Activated naive CD4-positive, alpha-beta T cell treated with anti-CD3 and anti-CD28 coated beads, Interleukin-2, amount 50 U/mL, for 72 hours (primary cell): ENCODE measurements at places on chromosomes 4 and X. TPM values are rescaled to one million over a fixed set of nuclear protein-coding genes. Genes with fewer than 3 reads are reported as not detected.

- DNase-seq, result no peak
Observed at GRCh38 chrX:101071582-101071981, 7.1 kb upstream of the TMEM35A start.

Gene MSANTD1
- total RNA-seq, result 1.6 TPM

DNA sequence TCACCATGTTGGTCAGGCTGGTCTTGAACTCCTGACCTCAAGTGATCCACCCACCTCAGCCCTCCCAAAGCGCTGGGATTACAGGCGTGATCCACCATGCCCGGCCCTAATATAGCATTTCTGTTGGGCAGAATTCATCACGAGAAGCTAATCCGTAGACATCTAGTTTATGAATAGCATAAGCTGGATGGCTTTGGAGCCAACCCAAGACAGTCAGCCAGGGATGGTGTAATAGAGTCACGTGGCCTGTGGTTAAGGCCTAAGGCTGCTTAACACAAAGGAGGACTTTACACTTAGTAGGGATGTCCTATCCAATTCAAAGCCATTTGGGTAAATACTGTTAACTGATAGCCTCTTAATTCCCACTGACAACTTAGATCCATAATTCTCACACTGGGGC, 173.6 kb downstream of the RAP1GDS1 start:
- no peak for DNase-seq

DNA sequence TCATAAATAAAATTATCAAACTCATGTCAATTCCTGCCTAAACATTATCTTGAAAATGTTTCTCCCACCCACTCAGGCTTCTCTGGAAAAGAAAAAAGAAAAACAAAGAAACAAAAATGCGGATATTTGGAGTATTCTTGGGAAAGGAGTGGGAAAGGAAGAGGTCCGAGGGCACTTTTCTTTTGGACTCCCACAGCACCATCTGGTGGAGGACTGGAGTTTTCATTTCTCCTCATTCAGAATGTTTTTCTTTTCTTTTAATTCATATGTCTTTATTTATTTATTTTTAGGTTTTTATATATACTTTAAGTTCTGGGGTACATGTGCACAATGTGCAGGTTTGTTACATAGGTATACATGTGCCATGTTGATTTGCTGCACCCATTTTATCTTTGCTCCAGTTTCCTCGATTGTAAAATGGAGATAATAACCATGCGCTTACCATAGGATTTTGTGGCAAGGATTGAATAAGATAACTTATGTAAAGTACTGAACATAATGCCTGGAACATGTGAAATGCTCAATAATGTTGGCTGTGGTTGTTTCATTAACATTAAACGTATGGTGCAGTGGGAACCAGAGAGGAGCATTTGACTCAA, 8.0 kb upstream of the KCNE5 start:
- DNase-seq, result no peak

DNA sequence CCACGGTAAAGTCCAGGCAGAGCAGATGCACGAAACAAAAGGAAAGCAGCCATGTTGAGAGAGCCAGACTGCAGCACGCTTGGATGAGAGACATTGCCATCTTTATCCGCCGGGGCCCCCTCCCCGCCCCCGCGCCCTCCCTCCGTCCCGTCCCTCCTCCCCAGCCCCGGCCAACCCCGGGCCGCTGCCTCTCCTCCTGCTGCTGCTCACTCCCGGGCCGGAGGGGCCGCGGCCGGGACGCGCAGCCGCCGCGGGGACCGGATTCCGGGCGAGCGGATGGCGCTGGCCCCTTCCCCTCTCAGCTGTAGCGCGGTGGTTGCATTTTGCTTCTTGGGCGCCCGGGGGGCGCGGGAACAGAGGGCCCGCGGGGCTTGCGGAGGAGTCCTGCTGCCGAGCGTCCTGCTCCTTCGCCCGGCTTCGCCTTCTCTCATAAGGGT, 542 bp downstream of the RNF150 start:
- DNase-seq, result no peak

- DNase-seq, result no peak
Observed at GRCh38 chrX:1112321-1112720, 100.1 kb downstream of the CRLF2 start.

DNA sequence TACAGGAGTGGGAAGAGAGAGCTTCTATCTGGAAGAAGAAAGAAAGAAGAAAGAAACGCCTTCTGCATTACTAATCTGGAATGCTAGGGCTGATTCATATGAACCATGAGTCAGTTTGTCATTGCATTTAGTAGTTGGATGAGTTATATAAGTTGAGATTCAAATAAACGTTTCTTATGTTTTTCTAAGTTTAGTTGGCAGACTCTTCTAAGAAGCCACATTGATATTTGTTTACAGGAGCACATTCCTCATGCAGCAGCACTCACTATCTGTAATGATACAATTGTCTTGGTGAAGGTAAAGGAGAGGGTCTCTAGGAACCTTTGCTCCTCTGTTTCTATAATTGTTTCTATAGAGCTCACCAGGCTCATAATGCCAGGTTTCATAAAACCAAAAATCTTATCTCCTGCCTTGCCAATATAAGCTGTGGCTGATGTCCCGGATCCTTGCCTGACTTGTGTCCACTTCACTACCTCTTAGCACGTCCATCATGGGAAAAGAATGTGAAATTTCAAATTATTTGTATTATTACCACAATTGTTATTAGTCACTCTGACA, 39.5 kb downstream of the HOPX start:
- no peak for DNase-seq

GRCh38 chrX:150365051-150365989, 2.2 kb downstream of the MAMLD1 start:
- no peak for DNase-seq

GRCh38 chr4:83631066-83631465, 95.2 kb downstream of the GPAT3 start:
- no peak for DNase-seq

GRCh38 chrX:30680618-30681017, 27.4 kb downstream of the GK start:
- no peak for DNase-seq

DNA sequence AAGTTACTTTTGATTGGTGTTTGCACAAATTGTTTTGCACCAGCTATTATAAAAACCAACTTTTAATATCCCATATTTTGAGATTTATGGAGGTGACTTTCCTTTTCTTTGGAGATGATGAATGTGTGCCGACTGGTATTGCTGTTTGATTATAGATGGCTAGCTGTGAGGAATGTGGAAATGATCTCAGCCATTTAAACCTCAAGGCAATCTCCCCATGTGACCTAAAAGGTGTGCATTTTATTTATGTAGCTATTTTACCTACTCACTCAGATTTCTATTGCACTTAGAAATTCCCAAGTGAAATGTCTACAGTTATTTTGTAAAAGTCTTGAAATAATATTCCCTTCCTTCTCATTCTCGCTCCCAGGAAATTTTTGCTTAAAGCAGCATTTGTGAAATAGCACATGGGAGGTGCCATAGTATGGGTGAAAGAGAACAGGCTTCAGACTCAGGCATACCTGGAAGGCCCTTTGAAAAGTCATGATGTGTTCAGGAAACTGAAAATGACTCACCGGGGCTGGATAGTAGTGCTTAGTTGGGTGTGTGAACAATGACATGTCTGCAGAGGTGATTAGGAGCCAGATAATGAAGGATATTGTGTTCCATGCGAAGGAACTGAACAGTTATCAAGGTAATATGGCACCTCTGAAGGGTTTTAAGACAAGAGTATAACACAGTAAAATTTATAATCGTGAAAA, 247.6 kb downstream of the CBLL2 start:
- DNase-seq, result no peak

Gene PAGE2B
- total RNA-seq, result 1.3 TPM

DNA sequence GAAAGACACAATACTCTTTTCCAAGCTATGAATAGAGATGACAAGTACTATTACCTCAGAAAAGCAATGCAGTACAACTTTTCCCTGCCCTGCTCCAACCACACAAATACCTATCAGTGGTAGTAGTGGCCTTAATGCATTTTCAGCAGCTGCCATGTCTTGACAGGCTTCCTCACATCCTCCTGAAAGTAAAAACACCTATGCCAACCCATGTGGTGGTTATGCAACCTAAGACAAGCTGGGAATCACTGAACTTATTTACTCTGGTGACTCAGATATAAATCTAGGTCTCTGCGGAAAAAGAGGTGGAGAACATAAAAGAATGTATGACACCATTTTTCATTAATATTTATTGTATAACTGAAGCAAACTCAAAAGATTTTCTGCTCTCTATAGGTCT, 14.5 kb downstream of the WDFY3 start:
- no peak for DNase-seq

GRCh38 chr4:32192991-32193390, 1472.8 kb downstream of the PCDH7 start:
- no peak for DNase-seq

Gene DGAT2L6
- not detected for total RNA-seq

GRCh38 chr4:6804082-6804752, 21.7 kb downstream of the KIAA0232 start:
- DNase-seq, result no peak

Gene SLIT2
- total RNA-seq, result not detected

Gene ADH7
- not detected for total RNA-seq

- no peak for DNase-seq
Observed at GRCh38 chr4:173735049-173735448, 205.0 kb upstream of the HAND2 start.

Gene EREG
- 0.07 TPM for total RNA-seq

DNA sequence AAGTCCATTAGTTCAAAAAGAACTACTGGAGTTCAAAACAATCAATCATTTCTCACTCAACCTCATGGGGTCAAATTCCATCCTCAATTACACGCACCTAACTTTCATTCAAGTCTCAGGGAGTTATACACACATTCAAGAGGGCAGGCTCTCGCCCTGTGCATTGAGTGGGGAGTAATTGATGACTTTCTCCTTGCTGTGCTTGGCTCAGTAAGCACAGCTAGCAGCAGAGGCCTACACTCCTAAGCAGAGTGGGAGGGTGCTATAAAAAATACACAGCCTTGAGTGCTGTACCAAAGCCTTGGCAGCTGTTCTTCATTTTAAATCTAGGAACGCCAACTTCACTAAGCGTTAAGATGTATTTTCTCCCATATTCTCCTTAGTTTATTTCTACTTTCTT, 958.3 kb upstream of the ADGRL3 start:
- no peak for DNase-seq

GRCh38 chrX:11180571-11180970, 69.4 kb downstream of the HCCS start:
- no peak for DNase-seq

- no peak for DNase-seq
Observed at GRCh38 chr4:8507196-8507570, 66.6 kb downstream of the TRMT44 start.

DNA sequence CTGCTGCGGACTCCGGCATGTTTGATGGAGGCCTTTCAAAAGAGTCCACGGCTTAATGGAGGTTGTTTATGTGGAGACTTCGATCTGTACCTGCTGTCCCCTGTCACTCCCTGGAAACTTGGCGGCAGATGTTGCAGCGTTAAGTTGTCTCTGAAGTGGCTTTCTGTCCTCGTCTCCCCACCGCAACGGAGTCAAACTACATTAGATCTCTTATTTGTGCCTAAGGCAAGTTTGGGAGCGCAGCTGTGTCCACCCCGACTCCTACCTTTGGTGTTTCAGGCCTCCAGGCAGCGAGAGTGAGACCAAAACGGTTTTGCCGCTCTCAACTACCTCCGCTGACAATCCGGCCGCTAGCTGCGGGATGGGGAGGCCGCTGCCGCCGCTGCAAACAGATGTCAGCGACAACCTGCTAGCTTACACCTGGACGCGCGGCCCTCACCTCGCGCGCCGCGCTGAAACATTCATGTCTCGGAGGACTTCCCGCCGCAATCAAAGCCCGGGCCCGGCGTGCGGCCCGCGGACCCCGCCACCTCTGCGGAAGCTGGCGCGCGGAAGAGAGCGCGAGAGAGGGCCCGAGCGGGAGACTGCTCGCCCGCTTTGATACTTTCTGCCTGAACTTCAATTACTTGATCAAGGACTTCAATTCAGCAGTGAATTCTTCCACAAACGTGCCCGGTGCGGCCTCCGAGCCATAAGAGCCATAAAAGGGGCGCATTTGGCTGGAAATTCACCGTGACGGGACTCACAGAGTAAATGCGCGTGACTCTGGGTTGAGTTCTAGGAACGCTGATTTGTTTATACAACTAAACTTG, 108.4 kb downstream of the ANTXR2 start:
- no peak for DNase-seq

DNA sequence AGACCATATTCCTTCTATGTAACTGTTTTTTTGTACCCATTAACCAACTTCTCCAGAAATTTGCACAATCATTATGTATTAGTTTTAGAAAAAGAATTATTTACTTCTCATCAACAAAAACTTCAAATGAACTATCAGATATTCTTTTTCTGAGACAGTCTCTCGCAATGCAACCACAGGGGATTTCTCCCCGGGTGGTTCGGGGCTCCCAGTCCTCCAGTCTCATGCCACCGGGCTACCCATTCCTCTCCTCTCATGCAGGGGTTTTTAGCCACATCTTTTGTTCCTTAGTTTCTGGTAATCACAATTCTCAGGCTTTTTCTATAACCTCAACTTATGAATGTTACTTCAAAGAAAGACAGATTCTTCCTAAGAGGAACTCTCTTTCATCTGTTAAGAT, 46.6 kb upstream of the CLNK start:
- no peak for DNase-seq

GRCh38 chr4:132958457-132959263, 190.4 kb upstream of the PCDH10 start:
- DNase-seq, result no peak

Gene TLR3
- 0.10 TPM for total RNA-seq

GRCh38 chr4:89506866-89507491, 199.4 kb upstream of the GPRIN3 start:
- no peak for DNase-seq

Gene IL2
- total RNA-seq, result 110 TPM

DNA sequence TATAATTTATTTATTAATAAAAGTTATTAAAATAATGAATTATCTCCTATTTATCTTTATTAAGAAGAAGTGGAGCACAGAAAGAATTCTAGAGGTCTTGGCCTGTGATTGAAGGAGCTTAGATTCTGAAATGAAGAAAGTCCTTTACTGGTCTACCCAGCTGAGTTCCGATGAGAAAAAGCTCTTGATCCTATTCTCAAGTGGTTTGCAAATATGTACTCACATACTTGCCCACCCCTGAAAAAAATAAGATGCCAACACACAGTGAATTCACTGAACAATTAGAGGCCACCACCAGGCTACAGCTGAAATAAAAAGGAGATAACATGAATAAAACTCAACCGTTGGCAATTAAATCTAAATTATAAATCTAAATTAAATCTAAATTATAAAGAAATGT, 253.4 kb downstream of the MAPK10 start:
- no peak for DNase-seq

Gene GLA
- total RNA-seq, result 98.2 TPM

DNA sequence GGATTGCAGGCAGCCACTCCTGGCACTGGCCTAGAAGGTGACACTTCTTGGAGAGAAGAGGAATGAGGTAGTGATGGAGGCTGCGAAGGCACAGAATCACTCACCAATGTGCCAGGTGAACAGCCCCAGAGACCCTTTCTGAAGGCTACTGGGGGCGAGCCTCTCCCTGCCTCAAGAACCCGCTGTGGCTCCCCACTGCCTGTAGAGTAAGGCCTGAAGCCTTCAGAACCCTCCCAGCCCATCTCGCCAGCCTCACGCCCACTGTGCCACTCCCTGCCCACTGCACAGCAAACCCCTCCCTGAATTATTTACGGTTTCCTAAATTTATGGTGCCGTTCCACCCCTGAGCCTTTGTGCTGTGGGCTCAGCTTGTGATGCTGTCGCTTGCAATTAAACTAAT, 24.2 kb upstream of the SORCS2 start:
- no peak for DNase-seq
